Ammon's horn (tissue), 1 donor: ENCODE measurements at places on chromosomes 12 and 14.

DNA sequence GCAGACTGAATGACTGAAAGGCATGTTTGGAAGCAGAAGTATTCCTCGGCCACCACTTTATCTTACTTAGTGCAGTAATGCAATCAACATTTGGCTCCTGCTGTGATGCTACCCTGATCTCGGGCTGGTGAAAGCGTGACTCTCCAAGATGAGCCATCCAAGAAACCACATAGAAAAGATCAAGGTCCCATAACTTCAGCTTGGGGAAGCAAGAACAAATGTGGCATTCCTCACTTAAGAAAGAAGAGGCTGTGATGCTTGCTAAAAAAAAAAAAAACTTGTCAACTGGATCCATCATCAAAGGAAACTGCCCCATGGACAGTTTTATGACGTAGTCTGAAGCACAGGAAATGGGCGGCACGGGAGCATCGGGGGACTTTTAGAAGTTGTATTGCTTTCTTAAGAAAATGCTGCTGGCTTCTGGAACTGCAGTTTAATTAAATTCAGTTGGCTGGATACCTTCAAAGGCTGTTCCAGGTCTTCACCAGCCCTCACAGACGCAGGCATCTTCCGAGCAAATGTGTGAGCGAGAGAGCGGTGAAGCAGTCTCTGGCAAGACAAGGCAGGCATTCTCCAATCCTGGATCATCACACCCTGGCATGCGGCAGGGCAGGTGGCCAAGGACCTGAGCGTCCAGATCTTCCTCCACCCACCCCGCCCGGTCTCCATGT lies 38.2 kb upstream of the MAP1LC3B2 start:
- no peak for DNase-seq

- no peak for DNase-seq
Measured at GRCh38 chr12:133106253-133106652, 23.8 kb downstream of the ZNF891 start.

DNA sequence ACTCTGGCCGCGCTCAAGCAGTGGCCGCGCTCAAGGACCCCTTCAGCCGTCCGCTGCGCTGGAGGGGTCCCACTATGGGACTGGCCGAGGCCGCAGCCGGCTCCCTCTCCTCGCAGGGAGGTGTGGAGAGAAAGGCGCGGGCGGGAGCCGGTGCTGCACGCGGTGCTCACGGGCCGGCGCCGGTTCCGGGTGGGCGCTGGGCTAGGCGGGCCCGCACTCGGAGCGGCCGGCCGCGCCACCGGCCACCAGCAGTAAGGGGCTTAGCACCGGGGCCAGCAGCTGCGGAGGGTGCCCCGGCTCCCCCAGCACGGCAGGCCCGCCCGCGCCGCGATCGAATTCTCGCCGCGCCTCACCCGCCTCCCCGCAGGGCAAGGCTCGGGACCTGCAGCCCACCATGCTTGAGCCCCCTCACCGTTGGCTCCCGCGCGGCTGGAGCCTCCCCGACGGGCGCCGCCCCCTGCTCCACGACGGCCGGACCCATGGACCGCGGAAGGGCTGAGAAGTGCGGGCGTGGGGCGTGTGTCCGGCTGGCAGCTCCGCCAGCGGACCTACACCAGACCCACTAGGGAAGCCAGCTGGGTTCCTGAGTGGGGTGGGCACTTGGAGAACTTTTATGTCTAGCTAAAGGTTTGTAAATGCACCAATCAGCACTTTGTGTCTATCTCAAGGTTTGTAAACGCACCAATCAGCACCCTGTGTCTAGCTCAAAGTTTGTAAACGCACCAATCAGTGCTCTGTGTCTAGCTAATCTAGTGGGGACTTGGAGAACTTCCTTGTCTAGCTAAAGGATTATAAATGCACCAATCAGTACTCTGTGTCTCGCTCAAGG lies 49.5 kb downstream of the KLHL28 start:
- DNase-seq: no peak

- no peak for DNase-seq
Measured at GRCh38 chr14:77961847-77962580, 162.1 kb downstream of the ADCK1 start.

- DNase-seq: no peak
Measured at GRCh38 chr12:122987086-122987951, 6.8 kb downstream of the ARL6IP4 start.

DNA sequence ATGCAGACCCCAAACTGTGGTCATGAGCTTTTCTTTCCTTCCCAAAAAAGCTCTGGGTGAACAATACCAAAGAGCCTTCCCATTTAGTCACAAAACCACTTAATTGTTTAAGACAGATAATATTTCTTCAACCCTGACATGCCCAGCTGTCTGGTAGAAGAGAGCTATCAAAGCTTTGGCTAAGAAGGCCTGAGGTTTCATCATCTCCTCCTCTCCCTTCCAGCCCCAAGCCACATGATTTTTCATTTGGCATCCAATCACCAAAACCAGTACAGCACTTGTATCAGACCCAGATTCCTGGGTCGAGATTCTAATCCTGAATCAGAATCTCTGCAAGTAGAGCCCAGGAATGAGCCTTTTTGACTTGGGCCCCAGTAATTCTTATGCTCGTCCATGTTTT lies 199.6 kb upstream of the TMEM260 start:
- no peak for DNase-seq

DNA sequence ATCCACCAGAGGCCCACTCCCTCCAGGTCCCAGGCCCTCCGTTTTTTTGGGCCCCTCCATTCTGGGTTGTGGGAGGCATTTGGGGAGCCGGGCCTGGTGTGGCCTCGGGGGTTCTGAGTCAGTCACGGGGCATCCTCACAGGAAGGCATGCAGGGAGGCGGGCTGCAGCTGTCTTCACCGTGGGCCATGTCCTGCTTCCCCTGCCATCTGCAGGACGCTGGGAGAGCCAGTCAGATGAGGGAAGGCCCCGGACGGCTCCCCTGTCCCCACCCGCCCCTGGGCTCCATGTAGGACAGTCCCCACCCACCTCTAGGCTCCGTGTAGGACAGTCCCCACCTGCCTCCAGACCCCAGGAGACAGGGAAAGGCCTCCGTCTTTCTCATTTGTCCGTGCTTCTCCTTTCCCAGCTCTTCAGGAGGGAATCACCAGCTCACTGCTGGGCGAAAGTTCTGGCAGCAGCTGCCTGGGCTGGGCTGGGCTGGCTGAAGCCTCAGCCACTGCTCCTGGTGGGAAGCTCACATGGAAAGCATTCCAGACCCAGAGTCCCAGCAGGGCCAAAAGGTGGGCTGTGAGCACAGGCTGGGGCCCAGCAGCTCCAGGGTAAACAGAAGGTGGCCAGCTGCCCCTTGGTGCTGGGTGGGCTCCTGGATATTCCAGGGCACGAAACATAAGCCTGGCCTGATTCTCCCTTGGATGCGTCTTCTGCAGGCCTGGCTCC lies 217.8 kb downstream of the KIF26A start:
- no peak for DNase-seq

DNA sequence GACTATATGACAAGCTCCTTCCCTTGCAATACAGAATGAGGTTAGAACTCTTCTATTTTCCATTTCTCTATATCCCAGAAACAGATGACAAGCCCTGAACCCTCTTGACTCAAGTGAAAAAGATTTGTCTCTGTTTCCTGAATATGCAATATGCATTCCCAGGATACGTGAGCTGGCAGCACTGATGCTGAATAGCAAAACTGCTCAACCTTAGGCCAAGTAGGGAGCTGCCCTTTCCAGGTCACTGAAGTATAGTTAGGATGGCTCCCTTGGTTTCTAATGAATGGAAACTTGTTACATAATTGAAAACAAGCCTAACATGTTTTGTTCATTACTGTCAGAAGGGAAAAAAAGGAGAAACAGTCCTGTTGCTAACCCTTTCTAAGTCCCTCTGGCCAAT lies 47.9 kb upstream of the PLEKHG7 start:
- DNase-seq: no peak

DNA sequence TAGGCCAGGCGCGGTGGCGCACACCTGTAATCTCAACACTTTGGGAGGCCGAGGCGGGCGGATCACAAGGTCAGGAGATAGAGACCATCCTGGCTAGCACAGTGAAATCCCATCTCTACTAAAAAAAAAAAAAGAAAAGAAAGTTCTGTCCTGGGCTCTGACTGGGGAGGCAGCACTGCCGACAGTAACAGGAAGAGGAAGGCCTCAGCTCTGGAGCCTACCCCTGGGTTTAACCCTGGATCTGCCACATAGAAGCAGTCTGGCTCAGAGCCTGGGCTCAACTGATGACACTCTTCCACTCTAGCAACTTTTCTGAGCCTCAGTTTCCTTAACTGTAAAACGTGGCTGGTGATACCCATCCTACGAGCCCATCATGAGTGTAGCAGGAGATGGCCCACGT lies 60.5 kb downstream of the ACTN1 start:
- no peak for DNase-seq

GRCh38 chr14:37122288-37122687 lies 50.1 kb downstream of the SLC25A21 start:
- no peak for DNase-seq

DNA sequence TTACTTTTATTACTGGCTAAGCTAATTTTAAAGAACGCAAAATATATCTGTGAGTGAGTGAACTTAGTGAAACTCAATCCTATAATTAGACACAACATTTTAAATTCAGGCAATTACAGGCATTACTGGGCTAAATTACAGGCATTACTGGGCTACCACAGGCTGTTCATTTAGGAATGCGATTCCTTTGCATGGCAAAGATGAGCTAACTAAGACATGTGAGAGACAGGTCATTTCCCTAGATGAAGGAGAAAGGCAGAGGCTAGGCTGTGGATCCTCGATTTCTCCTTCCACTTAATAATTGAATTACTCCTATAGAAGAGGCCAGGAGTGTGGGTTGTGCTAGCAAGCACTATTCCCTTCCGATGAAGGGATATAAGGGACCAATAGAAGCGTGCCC lies 429.4 kb upstream of the LMO3 start:
- no peak for DNase-seq

DNA sequence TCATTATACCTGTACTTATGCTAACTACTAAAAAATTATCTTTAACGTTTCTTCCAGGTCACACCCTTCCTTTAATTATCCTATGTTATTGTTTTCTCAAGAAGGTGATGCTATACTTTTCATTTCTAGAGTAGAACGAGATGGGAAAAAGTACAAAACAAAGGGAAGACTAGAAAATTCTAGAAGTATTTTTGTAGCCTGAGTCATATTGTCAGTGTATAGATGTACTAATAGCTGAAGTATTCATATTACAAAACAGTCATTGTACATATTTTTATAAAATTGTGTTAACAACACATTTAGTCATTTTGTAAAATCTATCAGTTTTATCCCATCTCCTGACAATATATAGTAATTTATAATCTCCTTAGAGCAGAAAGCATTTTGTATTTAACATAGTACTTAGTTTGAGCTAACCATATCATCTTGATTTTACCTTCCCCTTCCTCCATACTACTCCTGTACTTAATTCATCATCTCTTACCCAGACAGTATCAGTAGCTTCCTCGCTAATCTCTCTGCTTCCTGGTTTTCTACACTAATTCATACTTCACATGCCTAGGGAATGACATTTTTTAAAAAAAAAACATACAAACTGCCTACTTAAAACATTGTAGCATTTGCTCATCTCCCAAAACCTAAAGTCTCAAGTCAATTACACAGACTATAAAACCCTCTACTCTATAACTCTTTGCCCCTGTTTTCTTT lies 920.9 kb downstream of the RPS29 start:
- DNase-seq: no peak

- no peak for DNase-seq
Measured at GRCh38 chr12:116689979-116690744, 47.7 kb downstream of the SPRING1 start.

DNA sequence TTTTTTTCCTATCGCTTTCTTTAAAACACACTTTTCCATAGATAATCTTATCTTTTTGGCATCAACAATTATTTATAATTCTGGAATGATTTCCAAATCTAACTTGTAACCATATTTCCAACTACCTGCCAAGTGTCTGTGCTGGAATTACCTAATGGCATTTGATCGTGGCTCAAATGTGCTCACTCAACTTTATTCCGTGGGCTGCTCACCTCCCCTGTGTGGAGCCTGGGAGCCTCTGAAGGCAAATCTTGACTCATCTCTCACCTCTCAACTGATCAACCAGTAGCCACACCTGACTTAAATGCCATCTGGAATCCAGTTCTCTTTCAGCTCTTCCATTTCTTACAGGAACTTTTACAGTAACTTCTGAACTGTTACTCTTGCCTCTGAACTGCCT lies 608.6 kb downstream of the DIO2 start:
- DNase-seq: no peak

DNA sequence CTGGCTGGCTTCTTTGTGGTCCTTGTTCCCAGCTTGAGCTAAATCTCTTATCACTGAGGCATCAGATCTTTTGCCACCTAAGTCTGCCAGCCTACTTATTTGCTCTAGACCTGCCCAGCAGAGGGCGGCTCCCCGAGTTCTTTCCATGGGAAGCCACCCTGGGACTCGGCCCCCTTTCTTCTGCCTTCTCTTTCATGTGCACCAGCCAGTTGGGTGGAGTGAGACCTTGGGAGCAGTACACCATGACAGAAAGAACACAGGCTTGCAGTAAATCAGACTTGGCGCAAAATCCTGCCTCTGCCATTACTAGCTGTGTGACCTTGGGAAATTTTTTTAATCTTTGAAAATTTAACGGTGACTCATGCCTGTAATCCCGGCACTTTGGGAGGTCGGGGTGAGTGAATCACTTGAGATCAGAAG lies 7.4 kb downstream of the SMAGP start:
- no peak for DNase-seq

GRCh38 chr12:6206327-6206726 lies 6.1 kb downstream of the CD9 start:
- no peak for DNase-seq

DNA sequence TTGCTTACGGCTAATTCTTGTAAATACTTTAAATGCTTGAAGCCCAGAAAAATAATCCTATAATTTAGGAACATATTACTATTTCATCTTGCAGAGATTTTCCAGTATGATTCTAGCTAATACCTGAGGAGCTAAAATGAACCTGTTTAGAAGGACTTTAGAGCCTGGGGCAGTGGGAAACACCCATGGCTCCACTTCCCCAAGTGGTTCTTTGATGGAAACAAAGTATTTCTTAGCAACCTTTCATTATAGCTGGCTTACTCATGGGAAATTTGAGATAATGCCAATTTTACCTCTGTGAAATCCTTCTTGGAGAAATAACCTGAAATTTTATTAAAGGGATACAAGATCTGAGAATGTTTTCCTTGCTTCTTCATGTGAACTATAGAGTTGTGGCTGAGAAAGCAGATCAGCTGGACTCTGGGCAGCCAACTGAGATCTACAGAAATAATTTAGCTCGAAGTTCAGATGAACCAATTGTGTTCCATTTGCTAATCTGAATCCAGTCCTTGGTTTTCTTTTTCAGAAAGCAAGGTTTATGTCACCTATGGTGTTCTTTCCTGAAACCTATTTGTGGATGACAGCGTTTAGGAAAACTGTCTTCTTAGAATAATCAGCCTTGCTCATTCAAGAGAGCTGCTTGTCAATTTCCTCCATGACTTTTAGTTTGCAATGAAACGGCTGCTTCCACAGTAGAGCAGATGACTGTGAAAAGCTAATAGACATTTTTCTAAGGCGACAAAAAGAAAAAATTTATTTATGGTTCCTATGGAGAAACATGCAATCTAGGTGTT lies 141.8 kb upstream of the CPM start:
- no peak for DNase-seq
